ENCODE measurements at places on chromosomes 12 and 14.
A peak's percentile ranks its signal among the peaks of the same experiment; 100 is the strongest.

DNA sequence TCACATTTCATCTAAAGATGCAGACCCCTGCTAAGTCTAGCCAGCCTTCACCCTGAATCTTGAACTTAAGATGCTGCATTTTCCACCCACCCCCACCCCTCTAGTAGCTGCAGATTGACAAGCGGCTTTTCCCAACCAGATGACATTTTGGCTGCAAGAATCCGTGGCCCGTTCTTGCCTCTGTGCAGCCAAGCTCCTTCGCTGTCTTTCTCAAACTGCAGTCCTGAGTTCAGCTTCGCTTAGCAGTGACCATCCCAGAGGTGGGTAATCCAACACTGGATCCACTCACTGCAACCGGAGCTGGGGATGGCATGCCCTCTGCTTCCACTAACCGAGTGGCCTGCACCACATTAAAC is 765 bp upstream of the NFYB start:
- no peak for DNase-seq

DNA sequence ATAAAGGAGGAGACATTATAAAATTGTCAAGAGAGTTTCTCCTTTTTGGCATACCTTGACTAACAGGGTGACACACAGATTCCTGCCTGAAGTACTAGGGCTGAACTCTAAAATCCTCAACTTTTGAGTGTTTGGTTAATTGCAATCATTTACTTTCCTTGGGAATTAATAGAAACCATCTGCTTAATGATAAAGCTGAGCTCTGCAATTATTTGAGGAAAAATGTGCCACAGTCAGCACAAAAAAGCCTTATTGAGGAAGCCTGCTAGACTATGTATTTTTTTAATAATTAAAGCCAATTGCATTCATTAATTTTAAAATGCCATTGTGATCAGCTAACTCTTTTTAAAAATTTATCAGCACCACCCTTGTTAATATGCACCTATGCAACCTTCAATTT is 38.7 kb downstream of the PRICKLE1 start:
- no peak for DNase-seq

DNA sequence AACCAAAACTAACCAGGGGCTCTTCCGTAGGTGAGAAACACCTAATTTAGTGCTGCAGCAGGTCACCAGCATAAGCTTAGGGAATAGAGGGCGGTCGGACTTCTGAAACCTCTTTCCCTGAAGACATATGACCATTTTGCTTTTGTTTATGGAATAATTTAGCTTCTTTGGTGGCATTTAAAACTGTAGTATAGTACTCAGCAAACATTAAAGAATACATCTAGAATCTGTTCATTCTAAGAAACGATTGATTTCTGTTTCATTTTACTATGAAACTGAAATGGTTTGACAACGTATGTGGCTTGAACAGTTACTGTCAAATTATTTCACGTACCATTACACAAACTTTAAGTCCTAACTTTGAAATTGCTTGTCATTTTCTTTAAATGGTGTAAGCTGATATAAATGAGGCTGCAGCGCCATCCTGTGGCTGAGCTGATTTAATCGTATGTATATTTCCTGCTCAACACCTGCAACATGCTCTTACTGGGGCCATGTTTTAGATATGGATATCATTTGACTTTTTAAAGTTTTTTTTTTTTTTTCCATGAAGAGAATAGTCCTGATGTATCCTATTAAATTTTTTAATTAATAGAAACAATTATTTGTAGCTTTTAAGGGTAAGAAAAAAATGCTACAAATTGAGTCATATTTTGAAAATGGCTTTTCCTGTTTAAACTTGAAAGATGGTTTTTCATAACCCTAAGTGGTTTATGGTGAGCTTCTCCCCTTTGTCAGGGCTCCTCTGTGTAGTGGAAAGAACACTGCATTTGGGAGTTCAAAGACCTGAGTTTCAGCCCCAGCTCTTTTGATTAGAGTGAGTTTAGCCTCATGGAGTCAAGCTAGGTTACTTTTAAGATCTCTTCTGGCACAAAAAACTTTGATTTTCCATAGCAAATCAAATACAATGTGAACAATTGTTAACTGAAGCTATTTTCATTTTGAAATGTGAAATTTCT is 27.4 kb downstream of the CFAP54 start:
- peak; percentile 75 for DNase-seq

GRCh38 chr12:44968965-44969364 is 81.9 kb downstream of the DBX2 start:
- no peak for DNase-seq

DNA sequence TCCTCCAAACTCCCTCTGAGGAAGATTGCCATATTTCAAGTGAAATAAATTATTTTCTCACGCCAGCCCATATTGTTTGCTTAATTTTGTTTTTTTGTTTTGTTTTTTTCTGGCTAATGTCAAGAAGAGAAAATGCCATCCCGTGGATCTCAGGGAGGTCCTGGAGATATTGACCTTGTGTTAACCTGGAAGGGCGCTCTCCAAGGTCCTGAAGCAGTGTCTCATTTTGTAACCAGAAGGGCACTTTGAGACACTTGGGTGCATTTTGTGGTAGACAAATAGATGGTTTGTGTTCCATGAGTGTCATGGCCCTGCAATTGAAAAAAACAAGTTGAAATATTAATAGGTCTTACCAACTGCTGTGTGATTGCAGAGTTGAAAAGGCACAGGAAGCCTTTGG is 268.9 kb downstream of the SUDS3 start:
- DNase-seq, result no peak

GRCh38 chr14:29354486-29354885 is 573.2 kb downstream of the PRKD1 start:
- no peak for DNase-seq

GRCh38 chr12:7142056-7142644 is 12.0 kb downstream of the CLSTN3 start:
- DNase-seq, result peak; percentile 40

- DNase-seq, result no peak
Observed at GRCh38 chr12:88638966-88639760, 58.9 kb upstream of the KITLG start.

GRCh38 chr14:99407416-99407815 is 73.2 kb downstream of the SETD3 start:
- DNase-seq, result no peak

DNA sequence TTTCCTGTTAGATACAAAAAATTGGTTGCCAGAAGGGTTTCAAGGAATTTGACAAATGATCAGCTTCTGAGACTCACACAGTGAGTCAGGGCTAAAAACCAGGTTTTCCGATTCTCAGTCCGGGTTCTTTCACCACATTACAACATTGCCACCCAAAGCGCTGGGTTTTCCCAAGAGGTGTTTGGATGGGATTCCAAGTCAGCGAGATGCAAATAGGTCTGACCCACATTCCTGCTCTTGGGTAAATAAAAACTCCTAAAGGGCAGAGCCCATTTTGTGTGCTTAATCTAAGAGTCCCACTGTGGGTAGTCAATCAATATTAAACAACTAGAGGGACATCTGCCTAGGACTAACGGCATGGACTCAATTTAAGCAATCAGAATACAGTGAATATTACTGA is 5.4 kb upstream of the RIC8B start:
- no peak for DNase-seq

GRCh38 chr12:51071663-51072062 is 11.7 kb downstream of the CSRNP2 start:
- DNase-seq, result no peak

- DNase-seq, result no peak
Observed at GRCh38 chr12:105352052-105352451, 21.6 kb downstream of the C12orf75 start.

- no peak for DNase-seq
Observed at GRCh38 chr14:20093442-20093841, 17.1 kb upstream of the OR4K17 start.

DNA sequence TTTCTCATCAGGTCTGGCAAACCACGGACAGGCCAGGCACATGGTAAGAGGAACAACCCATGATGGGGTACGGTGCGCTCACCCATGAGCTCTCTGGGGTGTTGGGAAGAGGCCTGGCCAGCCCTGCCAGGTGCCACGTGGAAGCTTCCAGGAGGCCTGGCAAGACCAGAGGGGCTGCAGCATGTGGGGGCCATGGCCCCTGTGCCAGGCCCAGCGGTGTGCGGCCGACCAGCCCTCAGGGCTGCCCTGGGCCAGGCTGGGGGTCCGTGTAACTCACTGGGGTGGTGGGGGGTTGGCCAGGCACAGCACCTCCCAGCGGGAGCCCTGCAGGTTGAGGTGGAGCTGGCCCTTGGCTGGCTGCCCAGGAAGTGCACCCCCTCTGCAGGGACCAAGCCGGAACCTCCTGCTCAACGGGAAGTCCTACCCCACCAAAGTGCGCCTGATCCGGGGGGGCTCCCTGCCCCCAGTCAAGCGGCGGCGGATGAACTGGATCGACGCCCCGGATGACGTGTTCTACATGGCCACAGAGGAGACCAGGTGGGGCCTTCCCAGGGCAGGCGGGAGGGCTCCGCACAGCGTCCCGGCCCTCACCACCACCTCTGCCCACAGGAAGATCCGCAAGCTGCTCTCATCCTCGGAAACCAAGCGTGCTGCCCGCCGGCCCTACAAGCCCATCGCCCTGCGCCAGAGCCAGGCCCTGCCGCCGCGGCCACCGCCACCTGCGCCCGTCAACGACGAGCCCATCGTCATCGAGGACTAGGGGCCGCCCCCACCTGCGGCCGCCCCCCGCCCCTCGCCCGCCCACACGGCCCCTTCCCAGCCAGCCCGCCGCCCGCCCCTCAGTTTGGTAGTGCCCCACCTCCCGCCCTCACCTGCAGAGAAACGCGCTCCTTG is 4.9 kb upstream of the CRIP2 start:
- no peak for DNase-seq

DNA sequence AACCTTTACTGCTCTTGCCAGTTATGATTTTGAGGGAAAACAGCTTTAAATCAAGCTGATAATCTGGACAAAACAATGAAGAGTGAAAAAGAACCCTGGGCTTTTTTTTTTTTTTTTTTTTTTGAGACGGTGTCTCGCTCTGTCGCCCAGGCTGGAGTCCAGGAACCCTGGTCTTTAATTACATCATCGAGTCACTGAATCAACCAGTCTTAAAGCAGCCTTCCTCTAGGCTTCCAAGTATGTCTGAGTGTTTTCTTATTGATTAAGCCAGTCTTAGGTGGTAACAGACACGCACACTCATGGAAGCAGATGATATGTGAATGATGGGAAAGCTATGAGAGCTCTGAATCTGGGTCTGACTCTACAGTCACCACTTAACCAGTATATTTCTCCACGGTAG is 5.9 kb upstream of the VCPKMT start:
- DNase-seq, result no peak

DNA sequence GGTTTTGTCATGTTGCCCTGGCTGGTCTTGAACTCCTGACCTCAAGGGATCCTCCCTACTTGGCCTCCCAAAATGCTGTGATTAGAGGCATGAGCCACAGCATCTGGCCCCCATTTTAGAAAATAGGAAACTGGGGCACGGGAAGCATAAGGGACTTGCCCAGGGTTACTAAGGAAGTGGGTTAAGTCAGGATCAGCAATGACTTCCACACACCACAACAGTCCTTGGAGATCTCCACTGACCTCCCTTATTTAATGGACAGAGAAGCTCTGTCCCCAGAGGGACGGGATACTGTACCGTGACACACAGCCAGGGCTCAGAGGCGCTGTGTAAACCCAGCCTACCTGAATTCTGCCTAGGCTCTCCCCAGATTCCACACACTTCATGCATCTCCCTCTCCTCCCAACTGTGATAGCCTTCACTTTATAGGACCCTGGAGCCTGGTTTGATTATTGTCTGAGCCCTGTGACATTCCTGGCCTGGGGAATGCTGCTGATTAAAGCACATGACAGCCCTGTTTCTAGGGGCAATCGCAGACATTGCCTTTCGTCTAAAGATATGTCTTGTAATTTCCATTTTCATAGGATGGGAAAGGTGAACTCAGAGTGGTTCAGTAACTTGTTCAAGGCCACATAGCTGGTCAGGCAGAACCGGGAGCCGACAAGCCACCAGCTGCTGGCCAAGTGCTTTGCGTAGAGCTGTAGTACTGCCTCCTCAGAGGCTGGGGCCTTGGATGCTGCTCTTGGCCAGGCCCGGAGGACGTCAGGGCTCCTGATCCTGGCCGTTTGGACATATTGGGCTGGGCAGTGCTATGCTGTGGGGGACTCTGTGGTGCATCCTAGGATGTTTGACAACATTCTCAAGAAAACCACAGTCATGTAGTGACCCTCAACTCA is 20.8 kb downstream of the SERPINA1 start:
- no peak for DNase-seq

- DNase-seq, result no peak
Observed at GRCh38 chr12:102570256-102570655, 89.9 kb upstream of the IGF1 start.

DNA sequence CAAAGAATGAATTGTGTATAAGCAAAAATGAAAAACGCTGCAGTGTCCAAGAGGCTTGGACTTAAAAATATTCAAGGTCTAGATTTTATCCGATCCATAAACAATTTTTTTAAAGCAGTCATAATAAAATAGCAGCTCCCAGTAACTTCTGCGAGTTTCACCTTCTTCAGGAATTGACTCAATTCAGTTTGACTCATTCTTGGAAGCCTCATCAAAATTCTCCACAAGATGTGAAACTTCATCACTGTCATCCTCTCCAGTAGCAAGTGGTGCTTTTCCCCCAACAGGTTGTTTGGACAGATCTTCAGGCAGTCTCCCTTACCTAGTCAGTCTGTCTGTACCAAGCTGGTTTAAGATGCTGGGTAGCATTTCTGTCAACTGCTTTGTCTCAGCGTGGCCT is 93.5 kb upstream of the FOXG1 start:
- no peak for DNase-seq

DNA sequence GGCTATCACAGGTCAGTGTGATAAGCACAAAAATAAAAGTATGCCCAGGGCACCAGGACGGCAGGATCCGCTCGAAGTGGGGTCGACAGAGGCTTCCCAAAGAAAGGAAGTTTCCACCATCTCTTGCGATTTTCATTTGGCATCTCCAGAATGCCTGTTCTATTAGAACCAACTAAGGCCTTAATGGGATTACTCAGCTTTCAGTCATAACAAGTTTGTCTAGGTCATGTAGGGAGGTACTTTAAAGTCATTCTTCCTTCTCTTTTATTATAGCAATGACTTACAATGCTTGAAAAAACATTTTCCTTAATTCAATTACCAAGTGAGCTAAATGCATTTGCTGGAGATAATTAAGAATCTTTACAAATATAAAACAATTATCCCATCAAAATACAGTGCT is 83.6 kb upstream of the DIO3 start:
- no peak for DNase-seq

DNA sequence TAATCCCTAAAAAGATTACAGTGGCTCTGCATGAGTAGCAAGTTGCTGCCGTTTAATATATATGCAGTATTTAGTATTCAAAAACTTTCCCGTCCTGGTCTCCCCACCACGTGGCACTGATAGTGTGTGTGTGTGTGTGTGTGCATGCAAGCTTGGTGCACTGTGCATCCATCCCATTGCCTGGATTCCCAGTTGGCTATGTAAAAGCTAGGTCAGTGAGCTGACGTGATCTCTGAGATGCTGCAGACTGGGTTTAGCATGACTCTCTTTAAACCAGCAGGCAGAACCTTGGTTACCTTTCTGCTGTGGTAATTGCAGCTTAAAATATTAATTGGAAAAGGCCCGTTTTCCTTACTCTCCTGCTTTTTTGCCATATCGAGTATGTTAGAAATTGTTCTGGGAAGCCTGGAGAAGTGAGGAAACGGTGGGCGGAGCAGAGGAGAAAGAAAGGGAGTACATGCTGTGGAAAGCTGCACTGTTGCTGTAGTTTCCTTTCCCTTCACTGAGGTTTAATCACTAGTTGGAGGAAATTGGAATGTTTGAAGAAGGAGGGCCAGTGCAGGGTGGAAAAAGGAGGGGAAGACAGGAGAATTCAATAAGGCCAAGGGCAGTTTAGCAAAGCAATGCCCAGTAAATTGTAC is 4.0 kb upstream of the CNTN1 start:
- DNase-seq, result no peak

- no peak for DNase-seq
Observed at GRCh38 chr12:76274420-76275083, 73.7 kb downstream of the BBS10 start.

- no peak for DNase-seq
Observed at GRCh38 chr14:35159742-35160409, 37.5 kb downstream of the PRORP start.

Data from CD8-positive, alpha-beta memory T cell (primary cell).